ENCODE measurements at places on chromosomes 12 and 14. TPM values are rescaled to one million over a fixed set of nuclear protein-coding genes. Genes with fewer than 3 reads are reported as not detected.

GRCh38 chr12:40336573-40337199 is 111.9 kb downstream of the LRRK2 start:
- DNase-seq = no peak

The TAS2R42 gene
- total RNA-seq = not detected

DNA sequence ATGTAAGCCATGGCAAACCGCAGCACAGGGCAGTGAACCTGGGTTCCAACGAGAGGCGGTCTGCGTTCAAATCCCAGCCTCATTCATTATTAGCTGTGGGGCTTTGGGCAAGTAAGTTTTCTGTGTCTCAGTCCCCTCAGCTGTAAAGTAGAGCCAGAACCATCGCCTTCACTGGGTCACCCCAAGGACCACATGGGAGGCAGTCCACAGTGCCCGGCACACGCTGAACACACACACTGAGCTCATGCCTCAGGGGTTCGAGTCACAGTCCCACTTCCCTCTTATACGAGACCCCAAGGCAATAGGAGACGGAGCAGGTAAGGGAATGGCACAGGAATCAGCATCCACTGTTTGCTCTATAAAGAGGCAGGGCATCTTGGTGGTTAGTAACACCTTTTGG is 19.1 kb downstream of the LRTM2 start:
- no peak for DNase-seq

DNA sequence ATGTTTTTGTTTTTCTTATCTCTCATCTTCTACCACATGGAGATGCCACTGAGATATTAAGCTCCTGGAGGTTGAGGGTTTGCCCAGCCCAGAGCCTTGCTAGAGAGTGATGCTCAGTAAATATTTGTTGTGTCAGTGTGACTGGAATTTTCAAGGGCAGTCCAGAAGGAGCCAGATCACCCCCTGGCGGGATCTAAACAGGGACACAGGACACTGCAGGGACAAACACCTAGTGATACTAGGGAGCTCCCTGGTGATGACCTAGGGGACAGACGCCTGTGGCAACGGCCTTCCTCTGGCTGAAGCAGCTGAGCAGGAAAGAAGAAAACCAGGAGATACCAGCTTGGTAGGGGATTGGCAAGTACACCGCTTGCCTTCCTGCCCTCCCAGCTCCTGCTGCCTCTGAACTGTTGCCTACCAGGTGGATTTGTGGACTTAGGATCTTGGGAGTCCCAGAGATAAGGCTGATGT is 714.4 kb upstream of the TBX3 start:
- DNase-seq = peak; percentile 19

GRCh38 chr12:22252057-22252456 is 82.5 kb downstream of the ST8SIA1 start:
- no peak for DNase-seq

The KLHL33 gene
- total RNA-seq = 0.05 TPM

The PLEKHD1 gene
- 0.10 TPM for total RNA-seq

GRCh38 chr12:53998110-53998899 is 1.7 kb upstream of the HOXC9 start:
- no peak for DNase-seq

The SLC25A3 gene
- 680 TPM for total RNA-seq

GRCh38 chr14:51096870-51097269 is 2.0 kb upstream of the TRIM9 start:
- DNase-seq = no peak
